ENCODE measurements at places on chromosomes 13 and 19.

- peak; percentile 19 for DNase-seq
Observed at GRCh38 chr13:23377983-23378632, 55.4 kb downstream of the SACS start.

DNA sequence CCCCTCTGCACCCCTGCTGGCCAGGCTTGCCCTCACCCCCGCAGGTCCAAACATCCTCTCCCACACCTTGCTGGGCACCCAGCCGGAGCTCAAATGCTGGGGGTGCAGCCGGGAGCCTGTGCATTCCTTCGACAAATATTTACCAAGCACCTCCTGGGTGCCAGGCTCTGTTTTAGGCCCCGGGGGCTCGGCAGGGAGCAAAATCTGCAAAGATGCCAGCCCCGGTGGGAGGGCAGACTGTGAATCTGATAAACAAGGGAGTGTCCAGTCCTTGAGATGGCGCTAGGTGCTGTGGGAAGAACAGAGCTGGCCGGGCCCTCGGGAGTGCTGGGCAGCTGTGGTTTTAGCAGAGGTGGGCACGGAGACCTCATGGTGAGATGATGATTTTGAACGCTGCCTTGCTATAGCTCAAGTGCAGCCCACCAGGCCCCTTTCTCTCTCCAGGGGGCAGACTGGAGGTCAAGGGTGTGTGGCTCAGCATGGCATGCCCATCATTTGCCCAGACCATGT lies 10.6 kb downstream of the NFIX start:
- DNase-seq = no peak

- DNase-seq = no peak
Observed at GRCh38 chr13:42168496-42168895, 103.5 kb upstream of the AKAP11 start.

DNA sequence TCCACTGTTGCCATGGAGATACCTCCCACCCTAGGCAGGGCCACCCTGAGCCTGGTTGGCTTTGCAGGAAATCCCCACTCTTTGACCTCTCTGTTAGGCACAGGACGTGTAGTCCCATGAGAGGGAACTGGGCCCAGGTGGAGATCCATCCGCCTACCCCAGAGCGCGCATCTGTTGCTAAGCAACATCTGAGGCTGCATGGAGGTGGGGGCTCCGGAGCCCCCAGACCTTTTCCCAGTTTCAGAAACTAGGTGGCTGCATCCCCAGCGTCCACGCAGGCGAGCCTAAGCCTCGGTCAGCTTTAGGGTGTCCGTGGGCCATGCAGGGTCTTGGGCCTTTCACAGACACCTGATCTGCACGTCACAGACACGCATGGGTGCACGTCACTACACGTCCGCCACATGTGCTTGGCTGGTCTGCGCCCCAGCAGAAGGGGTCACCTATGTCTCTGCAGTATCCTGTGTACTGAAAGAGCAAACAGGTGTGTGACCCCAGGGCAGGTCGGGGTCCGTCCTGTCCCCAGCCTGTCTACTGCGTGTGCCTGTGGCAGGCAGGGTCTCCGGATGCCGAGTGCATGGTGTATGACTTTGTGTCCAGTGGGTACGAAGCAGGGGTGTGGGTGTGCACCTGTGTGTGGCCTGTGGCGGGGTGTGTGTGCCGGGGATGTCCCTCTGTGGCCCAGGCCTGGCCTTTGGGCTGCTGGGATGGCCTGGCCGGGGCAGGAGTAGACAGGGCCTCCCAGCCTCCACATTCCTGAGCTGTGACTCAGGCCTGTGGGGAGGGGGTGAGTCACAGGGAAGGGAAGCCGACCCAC lies 4.1 kb upstream of the CIRBP start:
- DNase-seq = no peak

DNA sequence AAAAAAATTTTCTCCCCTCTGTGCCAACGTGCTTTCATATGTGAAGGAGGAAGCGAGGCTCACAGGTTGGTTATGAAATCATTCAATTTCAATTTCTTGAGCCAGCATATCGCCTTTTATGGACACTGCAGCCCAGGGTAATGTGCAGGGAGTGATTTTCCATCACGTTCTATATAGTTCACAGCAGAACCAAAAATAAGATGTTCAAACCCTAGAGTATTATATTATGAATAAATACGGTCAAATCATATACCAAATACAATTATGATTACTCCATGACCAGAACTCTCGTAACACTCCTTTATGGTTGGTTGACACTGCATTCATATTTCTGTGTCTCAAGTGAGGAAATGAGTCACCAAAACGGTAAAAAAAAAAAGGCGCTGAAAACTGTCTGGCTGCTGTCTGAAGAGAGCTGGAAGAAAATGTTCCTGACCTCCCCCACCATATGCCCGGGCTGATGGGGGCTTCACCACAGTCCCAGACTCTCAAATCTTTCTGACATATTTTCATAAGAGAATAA lies 75.8 kb upstream of the UBAC2 start:
- no peak for DNase-seq

DNA sequence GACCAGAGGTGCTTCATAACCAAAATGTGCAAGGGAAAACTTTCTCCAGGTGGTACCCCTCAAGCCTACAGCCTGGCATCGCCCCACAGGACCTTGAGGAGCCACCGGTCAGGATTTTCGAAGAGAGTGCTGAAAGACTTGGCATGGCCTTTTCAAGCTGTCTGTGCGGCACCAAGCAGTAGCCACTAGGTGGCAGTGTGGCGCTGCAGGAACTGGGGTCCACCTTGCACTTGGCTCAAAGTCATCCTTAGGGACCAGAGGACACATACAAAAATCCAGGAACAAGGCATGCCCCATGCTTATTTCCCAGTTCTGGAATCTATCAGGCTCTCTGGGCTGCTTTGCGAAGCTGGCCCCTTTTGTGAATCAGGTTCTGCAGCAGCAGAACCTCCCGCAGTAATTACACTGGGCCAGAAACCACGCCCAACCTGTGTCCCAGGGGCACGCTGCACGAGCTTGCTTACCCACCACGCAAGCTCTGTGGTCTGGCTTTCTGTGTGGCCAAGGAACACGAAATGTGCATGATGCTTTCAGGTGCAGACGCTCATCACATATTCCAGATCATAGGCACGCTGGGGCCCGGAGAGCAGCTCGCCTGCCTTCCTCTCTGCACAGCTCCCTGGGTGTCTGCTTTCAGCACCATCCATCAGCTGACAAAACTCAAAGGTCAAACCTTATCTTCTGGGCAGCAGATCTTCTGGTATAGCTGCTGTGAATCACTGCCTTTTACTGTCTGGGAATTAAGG lies 87.2 kb downstream of the SLC7A1 start:
- DNase-seq = peak; percentile 45
